ENCODE measurements at places on chromosomes 1 and 21.

- no peak for DNase-seq
Measured at GRCh38 chr1:223143537-223144248, 645 bp upstream of the TLR5 start.

- DNase-seq, result no peak
Measured at GRCh38 chr1:21749859-21750468, 33.0 kb downstream of the USP48 start.

- no peak for DNase-seq
Measured at GRCh38 chr1:94858276-94858675, 38.1 kb downstream of the SLC44A3 start.

GRCh38 chr1:93394514-93394913 lies 48.8 kb downstream of the DR1 start:
- no peak for DNase-seq

GRCh38 chr1:22517956-22518355 lies 45.3 kb upstream of the EPHA8 start:
- no peak for DNase-seq

- DNase-seq, result no peak
Measured at GRCh38 chr1:154565876-154566275, 1.7 kb upstream of the CHRNB2 start.

GRCh38 chr1:36156329-36157114 lies 562 bp downstream of the MAP7D1 start:
- DNase-seq, result no peak

GRCh38 chr1:14067711-14068110 lies 367.7 kb downstream of the PRDM2 start:
- no peak for DNase-seq

GRCh38 chr1:154621875-154622274 lies 13.9 kb upstream of the ADAR start:
- DNase-seq, result no peak

DNA sequence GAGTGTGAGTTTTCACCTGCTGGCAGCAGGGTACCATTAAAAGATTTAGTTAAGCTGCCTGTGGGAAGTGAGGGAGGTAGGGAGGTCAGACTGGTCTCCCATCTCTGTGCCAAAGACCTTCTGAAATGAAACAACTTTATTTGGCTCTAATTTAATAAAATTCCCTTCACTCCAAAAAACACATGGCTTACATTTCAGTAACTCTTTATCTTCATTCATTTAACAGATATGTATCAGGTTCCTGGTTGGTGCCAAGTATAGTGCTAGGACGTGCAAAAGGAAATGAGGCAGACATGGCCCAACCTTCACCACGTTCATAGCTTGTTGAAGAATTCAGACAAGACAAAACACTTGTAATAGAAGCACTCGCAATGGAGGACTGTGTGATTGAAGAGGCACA lies 282.3 kb downstream of the SEC16B start:
- no peak for DNase-seq

DNA sequence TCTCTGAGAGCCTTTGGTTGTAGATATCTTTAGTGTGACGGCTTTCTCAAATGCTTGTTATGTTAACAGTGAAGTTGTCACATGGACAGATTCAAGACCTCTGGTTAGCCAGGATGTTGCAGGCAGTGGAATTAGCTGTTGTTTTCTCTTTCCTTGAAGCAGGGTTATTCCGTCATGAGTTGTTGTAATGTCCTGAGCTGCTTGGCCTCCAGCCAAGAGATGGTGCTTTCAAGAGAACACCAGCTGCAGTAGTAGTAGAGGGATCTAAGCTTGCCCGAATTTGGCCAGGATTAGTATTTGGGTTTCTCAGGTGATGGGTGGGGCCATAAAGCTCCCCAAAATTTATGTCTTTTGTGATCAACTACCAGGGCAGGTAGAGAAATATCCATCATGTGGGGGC lies 13.4 kb downstream of the KCNE1 start:
- DNase-seq, result no peak

DNA sequence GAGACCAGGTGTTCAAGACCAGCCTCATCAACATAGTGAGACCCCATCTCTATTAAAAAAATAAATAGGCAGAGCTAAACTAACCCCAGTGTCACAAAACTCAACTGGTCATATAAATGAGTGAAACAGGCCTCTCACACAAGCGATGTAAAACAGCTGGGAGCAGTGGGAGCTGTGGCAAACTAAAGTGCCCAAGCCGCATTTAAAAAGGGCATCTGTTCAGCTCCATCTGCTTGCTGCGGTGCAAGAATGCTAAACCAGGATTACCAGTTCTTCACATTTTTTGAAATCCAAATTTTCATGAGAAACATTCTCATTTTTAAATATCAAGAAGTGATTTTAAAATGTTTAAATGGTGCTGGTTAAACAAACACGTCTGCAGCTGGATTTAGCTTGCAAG lies 50.0 kb upstream of the WNT2B start:
- no peak for DNase-seq

GRCh38 chr1:15942661-15943327 lies 33.1 kb downstream of the ZBTB17 start:
- no peak for DNase-seq

DNA sequence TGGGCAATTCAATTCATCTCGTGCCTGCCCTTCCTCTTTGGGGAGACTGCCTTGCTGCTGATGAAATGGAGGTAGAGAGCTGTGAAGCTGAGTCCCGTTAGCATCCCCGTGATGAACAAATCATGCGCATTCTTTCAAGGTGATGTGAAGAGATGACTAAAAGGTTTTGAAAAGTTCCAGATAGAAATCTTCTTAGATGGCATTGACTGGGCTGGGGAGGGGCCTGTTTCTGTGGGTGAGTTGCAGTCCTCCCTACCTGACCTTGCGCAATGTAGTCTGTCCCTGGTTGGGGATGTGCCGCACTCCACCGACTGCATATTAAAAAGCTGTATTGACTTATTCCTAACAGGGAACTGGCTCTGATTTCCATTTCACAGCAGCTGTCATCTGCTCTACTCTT lies 49.6 kb downstream of the ST6GALNAC3 start:
- no peak for DNase-seq

- no peak for DNase-seq
Measured at GRCh38 chr1:4969556-4970129, 315.2 kb downstream of the AJAP1 start.
